ENCODE measurements at places on chromosomes 6 and 20.

DNA sequence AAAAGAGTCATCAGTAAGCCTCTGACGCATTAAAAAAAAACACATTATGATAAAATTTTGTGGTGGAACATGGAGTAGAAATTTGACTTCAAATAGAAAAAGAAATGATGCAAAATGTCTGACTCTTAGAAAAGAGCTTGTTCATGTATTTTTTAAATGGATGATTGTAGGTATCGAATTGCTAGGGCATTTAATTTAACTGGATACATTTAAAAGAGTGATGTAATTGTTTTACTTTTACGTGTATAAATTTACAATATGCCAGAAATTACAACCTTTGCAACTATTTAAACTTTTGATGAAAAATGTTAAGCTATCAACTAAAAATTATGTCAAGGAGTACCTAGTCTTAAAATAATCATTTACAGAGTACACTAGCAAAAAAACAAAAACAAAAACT is 4.5 kb upstream of the SDC4 start:
- DNase-seq: no peak

DNA sequence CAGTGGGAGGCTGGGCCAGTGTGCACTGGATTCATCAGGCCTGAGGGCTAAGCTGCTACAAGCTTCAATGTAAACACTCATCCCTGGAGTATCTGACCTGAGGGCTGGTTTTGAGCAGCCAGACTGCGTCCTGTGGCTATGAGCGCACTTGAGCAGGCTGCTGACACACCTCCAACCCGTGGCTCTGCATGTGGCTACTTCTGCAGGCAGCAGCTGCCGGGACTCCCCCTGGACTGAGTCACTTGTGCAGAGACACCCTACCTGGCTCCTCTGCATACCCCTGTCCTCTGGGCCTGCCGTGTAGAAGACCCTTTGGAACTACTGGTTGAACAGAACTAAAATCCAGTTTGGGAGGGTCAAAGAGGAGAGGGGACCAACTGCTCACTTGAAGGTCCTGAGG is 172.0 kb downstream of the SCP2D1 start:
- no peak for DNase-seq

GRCh38 chr6:10659699-10660348 is 34.6 kb downstream of the C6orf52 start:
- no peak for DNase-seq

DNA sequence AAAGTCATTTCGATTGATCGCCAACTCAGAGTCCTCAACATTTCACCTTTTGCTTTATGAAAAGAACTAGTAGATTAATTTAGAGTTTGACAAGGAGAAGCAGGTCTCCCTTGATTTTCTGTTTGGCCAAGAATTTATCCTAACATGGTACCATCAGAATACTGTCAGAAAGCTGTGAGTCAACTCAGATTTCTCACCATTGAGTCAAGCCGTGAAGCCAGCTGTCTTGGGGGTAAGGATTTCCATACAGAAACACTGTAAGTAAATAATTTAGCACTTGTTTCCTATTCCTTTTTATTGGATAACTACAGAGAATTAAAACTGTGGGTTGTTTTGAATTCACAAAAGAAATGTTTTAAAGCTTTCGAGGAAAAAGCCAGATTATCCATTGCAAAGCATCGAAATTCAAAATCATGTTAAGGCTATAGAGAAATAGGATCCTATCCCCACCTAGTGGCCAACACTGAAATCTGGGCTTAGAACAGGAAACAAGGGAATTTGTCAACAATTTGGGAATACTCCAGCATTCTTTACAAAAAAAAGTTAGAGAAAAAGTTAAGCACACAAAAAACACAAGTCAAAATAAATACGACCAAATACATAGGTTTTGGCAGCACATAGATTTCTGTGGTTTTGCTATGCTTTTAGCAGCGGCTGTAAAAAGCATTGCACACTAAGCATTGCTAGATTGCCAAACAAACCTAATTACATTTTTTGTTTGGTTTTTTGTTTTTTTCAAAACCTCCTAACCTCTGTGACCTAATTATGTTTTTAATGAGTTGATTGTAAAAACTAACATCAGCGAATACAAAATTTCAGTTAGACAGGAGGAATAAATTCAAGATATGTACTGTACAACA is 44.2 kb downstream of the COL11A2 start:
- DNase-seq: no peak

DNA sequence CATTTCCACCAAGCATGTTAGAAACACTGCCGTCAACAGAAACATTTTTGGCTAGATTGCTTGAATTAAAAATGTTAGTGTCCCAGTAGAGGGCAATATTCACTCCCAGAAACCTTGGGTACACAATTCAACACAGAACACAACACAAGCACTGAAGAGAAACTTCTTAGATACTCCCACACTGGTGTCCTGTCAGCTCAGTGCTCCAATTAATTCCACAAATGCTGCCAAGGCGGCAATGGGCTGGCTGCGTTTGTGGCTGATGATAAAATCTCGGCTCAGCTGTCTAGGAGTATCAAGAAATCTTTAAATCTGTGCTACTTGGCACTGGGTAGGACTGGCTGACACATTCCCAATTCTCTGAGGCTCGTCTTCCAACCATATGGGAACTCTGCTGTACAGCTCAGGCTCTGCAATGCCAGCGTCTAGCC is 39.3 kb downstream of the BEND3 start:
- DNase-seq: no peak

GRCh38 chr6:139647841-139648240 is 273.4 kb upstream of the CITED2 start:
- DNase-seq: no peak

- DNase-seq: no peak
Measured at GRCh38 chr20:57425150-57426013, 34.2 kb downstream of the RBM38 start.

DNA sequence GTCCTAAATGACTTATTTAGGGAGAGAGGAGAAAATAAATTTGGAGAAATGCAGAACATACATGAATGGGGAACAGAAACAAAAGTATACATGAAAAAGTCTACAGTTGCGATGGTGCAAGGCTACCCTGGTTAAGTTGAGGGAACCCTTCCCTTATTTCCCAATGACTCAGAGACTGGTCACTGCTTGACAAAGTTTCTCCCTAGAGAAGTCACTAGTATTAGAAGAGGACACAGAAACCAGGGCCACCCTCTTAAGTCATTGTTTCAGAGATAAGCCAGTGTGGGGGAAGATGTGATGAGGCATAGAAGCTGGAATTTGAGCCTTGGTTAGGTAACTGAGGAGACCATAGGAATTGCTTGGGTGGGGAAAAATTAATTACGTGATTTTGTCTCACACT is 24.4 kb upstream of the EDN1 start:
- no peak for DNase-seq

GRCh38 chr6:2733324-2733723 is 17.4 kb downstream of the MYLK4 start:
- DNase-seq: no peak

- DNase-seq: peak; percentile 52
Measured at GRCh38 chr6:11785774-11786579, 7.4 kb upstream of the ADTRP start.

DNA sequence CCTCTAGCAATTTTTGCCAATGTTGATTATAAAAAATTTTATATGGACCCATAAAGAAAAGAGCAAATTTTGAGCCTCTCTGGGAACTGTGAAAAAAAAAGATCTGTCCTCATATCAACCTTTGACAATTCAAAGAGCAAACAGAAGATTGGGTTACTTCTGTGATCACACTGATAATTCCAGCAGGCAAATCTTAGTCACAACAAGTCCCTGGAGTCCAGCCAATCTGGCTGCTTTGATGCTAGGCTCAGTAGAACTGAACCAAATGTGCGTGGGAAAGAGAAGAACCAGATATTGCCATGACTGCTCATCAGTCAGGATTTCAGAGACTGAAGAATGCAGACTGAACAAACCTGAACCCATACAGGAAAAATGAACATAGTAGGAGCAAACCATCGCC is 438.4 kb upstream of the FLRT3 start:
- no peak for DNase-seq

DNA sequence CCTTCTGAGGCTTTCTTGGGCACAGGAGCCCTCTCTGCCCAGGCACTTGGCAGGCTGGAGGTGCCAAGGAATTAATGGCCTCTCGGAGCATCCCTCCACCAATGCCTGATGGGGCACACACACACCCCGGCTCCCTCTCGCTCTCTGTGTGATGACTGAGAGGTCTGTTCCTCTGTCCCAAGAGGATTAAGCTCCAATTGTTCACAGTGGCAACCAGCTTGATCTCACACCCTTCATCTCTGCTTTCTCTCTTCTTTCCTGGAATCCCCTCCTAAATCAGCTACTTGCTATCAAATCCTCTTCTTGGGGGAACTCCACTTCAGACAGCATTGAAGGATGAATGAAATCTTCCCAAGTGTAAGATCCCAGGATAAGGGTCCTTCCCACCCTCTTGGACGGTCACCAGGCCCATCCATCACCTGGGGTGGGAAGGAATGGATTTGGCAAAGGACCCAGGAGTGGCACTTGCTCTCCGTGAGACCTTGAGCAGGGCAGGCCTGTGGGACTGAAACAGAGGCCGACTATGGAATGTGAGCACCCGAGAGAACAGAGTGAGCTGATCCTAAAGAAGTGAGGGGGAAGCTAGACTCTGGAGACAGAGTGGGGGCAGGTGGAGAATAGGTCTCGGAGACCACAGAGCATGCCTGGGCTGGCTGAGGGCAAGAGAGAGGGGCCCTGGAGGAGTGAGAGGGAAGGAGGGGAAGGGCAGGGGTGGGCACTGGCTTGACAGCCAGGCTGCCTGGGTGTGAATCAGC is 93.6 kb downstream of the GRM4 start:
- DNase-seq: no peak

DNA sequence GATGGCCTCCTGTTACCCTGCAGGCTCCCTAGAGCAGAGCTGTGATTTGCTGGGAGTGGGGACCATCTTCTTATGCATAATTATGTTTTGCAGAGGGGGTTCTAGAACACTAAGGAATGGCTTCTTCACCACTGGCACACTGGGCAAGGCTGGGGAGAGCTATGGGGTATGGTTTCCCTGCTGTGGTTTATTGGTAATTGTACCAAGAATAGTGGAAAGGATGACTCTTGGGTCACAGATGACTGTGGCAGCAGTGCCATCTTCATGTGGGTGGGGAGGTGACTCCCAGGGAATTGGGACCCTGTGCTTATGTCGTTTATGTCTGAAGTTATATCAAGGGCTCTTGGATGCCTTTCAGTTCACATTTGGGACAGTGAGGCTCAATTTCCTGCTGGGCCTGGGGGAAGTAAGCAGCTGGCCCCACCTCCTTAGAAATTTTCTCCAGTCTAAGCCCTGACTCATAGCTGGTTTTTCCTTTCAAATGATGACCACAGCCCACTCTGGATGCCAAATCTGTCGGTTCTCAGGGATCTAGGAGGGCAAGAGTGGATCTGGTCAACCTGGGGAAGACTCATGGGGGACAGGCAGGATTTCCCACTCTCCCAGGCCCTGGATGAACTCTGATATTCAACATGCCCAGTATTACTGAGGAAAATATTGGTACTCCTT is 230.8 kb downstream of the LRFN2 start:
- no peak for DNase-seq

GRCh38 chr6:135458051-135458450 is 39.5 kb downstream of the AHI1 start:
- DNase-seq: no peak

DNA sequence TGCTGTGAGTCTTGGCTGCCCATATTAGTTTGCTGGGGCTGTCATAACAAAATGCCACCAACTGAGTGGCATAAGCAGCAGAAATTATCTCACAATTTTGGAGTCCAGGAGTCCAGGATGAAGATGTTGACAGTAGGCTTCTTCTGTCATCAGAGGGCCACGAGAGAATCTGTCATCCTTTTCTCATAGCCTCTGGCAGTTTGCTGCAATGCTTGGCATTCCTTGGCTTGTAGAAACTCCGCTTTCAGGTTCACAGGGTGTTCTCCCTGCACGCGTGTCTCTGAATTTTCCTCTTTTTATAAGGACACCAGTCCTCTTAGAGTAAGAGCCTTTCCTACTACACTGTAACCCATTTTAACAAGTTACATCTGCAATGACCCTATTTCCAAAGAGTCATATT is 838.4 kb downstream of the TFAP2A start:
- no peak for DNase-seq

DNA sequence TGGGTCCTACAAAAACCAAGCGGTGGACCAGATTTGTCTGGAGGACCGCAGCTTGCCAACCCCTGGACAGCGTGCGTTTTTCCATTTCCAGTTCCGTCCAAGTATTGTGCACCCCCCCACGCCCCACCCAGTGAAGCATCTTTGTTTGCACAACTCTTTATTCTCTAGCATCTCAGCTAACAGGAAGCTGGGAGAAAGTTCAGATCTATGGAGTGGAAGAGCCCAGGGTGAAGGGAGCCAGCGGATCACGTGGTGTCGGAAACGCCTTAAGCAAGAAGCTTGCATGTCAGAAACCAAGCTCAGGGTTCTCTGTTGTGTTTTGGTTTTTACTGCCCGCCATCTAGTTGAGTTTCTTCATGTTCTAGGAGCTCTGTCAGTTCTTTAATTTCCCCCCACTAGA is 29.9 kb downstream of the ARID1B start:
- DNase-seq: no peak

GRCh38 chr6:5302220-5302946 is 41.1 kb downstream of the FARS2 start:
- peak; percentile 37 for DNase-seq

Data from activated CD4-positive, CD25-positive, alpha-beta regulatory T cell treated with anti-CD3 and anti-CD28 coated beads, Interleukin-2, amount 50 U/mL, for 72 hours (primary cell).